Stimulated activated CD8-positive, alpha-beta memory T cell treated with anti-CD3 and anti-CD28 coated beads, Interleukin-4, amount 100 ng/mL, for 48 hours (primary cell): ENCODE measurements at places on chromosomes 3 and 15.
A peak's percentile ranks its signal among the peaks of the same experiment; 100 is the strongest.

GRCh38 chr3:120145542-120146285 is 51.5 kb upstream of the GSK3B start:
- DNase-seq = peak; percentile 28

DNA sequence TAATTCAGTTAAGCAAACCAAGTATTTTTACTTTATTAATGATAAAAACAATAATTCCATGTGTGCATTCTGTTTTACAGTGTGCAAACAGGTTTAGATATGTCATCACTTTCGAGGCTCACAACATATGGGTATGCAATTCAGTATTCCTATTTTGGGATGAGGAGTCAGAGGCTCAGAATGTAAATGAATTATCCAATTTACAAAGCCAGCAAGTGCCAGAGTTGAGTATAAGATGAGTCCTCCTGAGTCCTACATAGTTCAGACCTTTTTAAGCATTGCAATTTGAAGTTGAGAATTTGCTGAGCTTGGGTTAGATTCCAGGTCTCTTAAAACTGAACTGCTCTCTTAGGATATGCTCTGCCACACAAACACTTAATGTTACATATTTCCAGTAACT is 424.2 kb upstream of the ROBO2 start:
- DNase-seq = no peak

GRCh38 chr15:77731945-77732344 is 99.2 kb upstream of the LINGO1 start:
- no peak for DNase-seq

DNA sequence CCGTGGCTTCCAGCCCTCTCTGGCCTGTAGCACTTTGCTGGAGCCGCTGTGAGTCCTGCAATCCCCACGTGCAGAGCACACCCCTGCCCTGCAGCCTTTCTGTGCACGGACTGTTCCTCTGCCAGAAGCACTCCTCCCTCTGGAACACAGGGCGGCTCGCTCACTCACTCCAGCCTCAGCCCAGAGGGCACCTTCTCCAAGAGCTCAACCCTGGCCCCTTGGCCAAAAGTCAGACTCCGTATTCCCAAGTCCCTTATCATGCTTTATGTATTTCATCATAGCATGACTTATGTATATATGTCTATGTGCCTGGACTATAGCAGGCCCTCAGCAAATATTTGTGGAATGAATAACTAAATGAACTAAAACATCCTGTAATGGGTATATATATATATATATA is 63.2 kb downstream of the ASB7 start:
- DNase-seq = no peak

DNA sequence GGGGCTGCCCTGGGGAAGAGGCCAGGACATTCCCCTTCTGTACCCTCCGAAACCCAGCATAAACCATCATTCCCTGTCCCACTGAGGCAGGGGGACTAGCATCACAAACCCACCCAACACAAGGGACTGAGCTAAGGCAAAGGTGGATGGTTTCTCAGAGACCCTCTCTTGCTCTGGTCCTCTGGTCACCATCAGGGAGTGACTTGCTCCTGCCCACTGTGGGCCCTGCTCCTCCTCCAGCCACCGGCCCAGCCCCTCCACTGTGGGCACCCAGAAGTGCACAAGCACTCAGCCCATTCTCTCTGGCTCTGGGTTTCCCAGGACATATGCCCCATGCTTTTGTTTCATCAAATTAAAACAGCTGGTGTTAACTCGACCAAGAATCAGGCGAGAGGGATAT is 44.9 kb downstream of the PTH1R start:
- DNase-seq = no peak

- DNase-seq = no peak
These were observed 40.6 kb downstream of the SLC25A26 start for GRCh38 chr3:66261355-66261754.

- DNase-seq = no peak
These were observed 15.5 kb downstream of the TOP2B start for GRCh38 chr3:25648925-25649830.

DNA sequence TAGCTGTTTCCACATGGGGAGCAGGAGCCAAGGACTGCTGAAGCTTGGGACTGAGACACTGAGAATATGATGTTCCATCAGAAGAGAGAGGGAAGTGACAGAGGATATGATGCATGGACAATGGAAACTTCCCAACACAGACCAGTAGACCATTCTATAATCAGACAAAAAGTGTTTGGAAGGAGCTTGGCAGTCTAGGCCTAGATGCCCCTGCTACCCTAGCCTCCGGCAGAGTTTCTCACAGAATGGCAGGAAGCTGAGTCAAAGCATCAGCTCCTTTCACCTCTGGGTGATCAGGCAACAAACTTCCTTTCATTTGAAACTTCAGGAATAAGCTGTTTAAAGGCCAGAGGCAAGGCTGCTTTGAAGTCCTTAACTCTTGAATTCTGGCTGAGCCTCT is 222.0 kb downstream of the NEK10 start:
- DNase-seq = no peak

DNA sequence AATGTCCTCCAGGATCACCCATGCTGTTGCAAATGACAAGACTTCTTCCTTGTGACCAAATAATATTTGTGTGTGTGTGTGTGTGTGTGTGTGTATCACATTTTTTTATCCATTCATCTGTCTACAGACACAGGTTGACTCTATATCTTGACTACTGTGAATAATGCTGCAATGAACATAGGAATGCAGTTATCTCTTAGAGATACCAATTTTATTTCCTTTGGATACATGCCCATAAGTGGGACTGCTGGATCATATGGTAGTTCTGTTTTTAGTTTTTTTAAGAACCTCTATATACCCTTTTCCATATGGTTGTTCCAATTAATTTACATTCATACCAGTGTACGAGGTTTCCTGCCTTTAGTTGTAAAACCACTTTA is 41.7 kb downstream of the GPR176 start:
- DNase-seq = no peak

DNA sequence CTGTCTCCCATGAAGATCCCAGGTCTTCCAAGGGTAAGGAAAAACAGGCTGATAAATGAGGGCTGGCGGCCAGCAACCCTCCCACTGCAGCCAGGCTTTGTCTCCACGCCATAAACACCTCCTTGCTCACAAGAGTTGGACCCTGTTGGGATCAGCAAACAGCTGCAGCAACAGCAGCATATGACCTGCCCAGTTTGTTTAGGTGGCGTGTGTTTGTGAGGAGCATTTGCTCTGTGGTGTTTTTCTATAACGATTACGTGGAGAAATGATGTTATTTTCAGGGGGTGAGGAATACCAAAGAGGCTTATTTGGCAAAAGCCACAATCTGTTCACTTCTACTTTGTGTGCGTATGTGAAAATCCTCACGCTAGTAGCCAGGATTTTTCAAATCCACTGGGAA is 58.5 kb downstream of the RFTN1 start:
- DNase-seq = no peak

- no peak for DNase-seq
These were observed 32.2 kb downstream of the VEPH1 start for GRCh38 chr3:157471064-157471463.
